Esophagus squamous epithelium (tissue), 5 donors: ENCODE measurements at places on chromosomes 2 and 18. TPM values are rescaled to one million over a fixed set of nuclear protein-coding genes. Genes with fewer than 3 reads are reported as not detected.

Gene SMCHD1
- total RNA-seq = 33.8 TPM

GRCh38 chr2:112916145-112916571 lies 5.2 kb downstream of the IL37 start:
- no peak overlapping the region for H3K4me3 ChIP-seq
- DNase-seq = no peak
- H3K27me3 ChIP-seq = no peaks in the 10 kb centered on the region
- H3K4me1 ChIP-seq = no peaks in the 10 kb centered on the region
- no peaks in the 10 kb centered on the region for H3K36me3 ChIP-seq

Gene SCRN3
- total RNA-seq = 17.3 TPM

Gene IL1B
- 1.3 TPM for total RNA-seq

- H3K27me3 ChIP-seq = no peaks in the 10 kb centered on the region
- H3K36me3 ChIP-seq = no peaks in the 10 kb centered on the region
- DNase-seq = no peak
- peaks cover 19% of the 10 kb centered on the region for H3K4me1 ChIP-seq
- no peak overlapping the region for H3K4me3 ChIP-seq
Observed at GRCh38 chr18:79684283-79684631, 4.7 kb downstream of the CTDP1 start.

Gene SEPTIN10
- 132 TPM for total RNA-seq

Gene PKDCC
- 8.7 TPM for total RNA-seq

DNA sequence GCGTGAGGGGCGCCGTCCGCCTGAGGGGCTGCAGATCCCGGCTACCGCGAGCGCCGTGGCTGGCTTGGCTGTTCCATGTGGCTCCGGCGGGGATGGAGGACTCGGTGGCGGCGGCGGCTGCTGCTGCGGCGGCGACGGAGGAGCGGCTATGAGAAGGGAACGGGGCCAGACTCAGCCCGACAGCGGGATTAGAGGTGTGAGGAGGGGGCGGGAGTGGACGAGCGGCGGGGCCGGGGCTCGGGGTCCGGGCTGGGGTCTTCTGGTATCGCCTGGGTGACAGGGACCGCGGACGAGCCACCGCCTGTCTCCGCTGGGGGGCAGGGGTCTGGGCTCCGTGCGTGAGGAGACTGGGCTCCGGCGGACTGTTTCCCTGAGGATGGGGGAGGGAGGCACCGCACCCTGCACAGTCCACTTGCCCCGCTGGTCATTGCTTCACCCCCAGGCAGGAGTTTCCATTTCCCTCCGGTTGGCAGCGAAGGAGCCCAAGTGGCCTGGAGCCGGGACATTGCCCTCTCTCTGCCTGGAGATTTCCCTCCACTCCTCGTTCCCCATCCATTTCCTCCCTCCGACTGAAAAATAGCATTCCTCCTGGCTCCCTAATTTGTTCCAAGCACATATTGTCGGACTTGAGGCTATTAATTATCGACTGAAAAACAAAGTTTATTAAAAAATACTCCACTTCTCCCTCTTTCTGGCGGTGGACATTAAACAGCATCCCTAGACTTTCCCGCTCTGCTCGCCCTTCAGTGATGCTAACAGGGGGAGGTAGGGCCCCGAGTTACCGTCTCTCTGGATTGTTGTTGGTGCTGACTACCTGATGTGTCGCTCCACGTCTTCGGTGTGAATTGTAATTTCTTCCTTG lies 577 bp downstream of the EHBP1 start:
- H3K36me3 ChIP-seq = no peaks in the 10 kb centered on the region
- peaks cover 8% of the 10 kb centered on the region for H3K4me1 ChIP-seq
- H3K27ac ChIP-seq = peak overlapping the region; percentile 94
- no peak for DNase-seq
- peak overlapping the region; percentile 97 for H3K4me3 ChIP-seq

GRCh38 chr18:6891788-6892187 lies 162.3 kb downstream of the ARHGAP28 start:
- H3K27ac ChIP-seq = no peak overlapping the region
- H3K27me3 ChIP-seq = no peaks in the 10 kb centered on the region

Gene LIMS4
- not detected for total RNA-seq

Gene ASAP2
- 6.4 TPM for total RNA-seq

Gene CNDP1
- total RNA-seq = not detected

DNA sequence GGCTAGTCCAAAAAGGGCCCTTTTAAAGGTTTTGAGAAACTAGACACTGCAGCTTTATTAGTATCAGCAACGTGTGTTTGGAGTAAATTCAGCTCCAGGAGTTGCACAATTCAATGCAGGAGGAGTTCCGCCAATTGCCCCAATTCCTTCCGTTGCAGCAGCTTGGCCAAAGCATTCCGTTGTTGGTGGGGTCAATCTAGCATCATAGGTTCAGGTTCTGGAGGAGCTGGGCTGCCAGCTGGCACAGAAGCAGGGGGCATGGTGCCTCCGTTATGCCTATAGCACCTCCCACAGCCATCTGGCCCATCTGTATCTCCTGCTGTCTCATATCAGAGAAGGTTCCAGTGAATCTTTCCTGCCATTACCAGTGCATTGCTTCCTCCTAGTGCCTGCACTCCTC lies 55.4 kb downstream of the REL start:
- peaks cover 7% of the 10 kb centered on the region for H3K4me1 ChIP-seq
- peaks cover 48% of the 10 kb centered on the region for H3K36me3 ChIP-seq
- H3K27me3 ChIP-seq = no peaks in the 10 kb centered on the region
- no peak overlapping the region for H3K4me3 ChIP-seq
- DNase-seq = no peak

DNA sequence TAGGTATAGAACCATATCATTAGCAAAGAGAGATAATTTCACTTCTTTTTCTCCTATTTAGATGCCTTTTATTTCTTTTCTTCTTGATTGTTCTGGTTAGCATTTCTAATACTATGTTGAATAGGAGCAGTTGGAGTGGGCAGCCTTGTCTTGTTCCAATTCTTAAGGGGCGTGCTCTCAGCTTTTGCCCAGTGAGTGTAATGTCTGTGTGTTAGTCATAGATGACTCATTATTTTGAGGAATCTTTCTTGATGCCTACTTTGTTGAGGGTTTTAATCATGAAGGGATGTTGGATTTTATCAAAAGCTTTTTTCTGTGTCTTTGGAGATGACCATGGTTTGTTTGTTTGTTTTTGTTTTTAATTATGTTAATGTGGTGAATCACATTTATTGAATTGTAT lies 1453.1 kb upstream of the SLC39A10 start:
- H3K27ac ChIP-seq = no peak overlapping the region
- H3K36me3 ChIP-seq = no peaks in the 10 kb centered on the region
